ENCODE measurements at places on chromosomes 4 and X.

- DNase-seq: no peak
Measured at GRCh38 chr4:71680706-71681105, 103.2 kb downstream of the GC start.

DNA sequence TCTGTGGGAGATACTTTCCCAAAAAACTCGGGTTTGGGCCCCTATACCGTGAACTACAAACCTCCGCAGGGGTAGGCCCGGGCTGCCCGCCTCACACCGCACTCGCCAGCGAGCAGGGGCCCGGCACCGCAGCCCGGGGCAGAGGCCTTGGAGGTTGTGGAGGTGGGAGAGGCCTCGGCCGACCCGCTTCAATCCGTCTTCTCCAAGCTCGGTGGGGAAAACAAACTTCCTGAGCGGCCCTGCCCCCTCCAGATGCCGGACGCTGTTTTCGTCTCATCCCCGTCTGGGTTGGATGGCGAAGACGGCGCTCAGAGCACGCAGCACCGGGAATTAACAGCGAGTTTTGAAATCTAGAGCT, 442 bp upstream of the MCUB start:
- peak; percentile 70 for DNase-seq

GRCh38 chrX:110175146-110175545, 142.7 kb downstream of the AMMECR1 start:
- DNase-seq: no peak

GRCh38 chr4:58658701-58659100, 1548.5 kb upstream of the IGFBP7 start:
- no peak for DNase-seq

DNA sequence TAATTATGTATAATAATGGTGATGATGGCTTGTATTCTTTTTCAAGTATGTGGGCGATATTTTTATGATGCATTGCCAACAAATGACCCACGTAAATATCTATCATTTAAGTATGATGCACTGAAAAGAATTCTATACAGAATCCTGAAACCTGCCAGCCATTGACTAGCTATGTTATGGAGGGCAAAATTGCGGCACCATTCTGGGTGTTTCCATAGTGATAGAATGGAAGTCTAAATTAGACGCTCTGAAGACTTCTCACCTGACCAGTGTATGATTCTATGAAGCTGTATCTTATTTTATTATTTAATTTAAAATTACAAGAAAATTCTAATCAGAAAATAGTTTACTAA, 677 bp upstream of the CENPC start:
- no peak for DNase-seq

Measured in activated naive CD4-positive, alpha-beta T cell treated with anti-CD3 and anti-CD28 coated beads, Interleukin-2, amount 50 U/mL, for 72 hours (primary cell).